Kidney epithelial cell (primary cell): ENCODE measurements at places on chromosomes 3 and 15.

GRCh38 chr3:64207289-64208080 is 17.8 kb downstream of the PRICKLE2 start:
- no peak for DNase-seq

- DNase-seq = peak; percentile 14
Measured at GRCh38 chr3:159929171-159930141, 59.2 kb upstream of the IL12A start.

DNA sequence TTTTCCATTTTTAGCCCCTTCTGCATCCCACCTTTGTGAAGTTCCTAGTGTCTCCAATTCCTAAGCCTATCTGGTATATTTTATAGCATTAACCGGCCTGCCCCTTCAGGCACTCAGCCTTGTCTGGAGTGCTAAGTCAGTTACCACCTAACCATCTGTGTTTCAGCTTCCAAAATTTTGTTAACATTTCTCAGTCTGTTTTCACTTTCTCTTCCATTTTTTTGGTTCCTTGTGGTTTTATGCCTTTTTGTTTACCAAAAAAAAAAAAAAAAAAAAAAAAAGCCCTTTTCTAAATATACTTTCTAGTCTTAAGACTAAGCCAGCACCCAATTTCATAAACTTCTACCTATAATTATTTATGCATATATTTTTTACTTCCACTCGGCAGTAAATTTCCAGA is 92.4 kb downstream of the CSNK1G1 start:
- no peak for DNase-seq

GRCh38 chr3:39136533-39137434 is 16.6 kb downstream of the CSRNP1 start:
- DNase-seq = no peak

- no peak for DNase-seq
Measured at GRCh38 chr3:191441687-191442086, 19.3 kb upstream of the PYDC2 start.

DNA sequence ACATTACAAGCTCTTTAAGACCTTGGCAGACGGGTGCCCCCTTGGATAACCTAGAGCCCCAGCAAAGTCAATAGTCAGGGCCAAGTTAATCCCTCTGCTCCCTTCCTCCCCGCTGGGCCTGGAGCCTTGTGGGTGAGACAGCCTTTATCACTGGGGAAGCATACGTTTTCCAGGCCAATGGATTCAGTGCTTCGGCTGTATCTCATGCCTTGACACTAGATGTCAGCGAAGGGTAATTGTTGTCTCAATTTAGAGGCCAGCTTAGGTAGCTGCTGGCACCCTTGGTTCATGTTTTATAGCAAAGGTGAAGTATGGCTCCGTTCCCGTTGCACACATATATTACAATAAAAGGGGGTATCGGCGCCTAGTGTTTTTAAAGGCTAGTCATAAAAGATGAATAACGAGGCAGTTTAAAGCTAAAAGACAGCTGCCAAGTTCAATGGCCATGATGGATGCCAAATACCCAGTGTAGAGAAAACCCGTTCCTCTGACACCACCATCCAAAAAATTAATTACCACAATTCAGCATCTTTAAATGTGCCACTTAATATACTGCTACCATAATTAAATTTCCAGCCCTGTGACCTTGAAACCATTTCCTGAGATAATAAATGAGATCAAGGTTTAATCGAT is 52.3 kb upstream of the BNIP2 start:
- DNase-seq = no peak

GRCh38 chr15:39785139-39785538 is 2.5 kb upstream of the FSIP1 start:
- DNase-seq = no peak

DNA sequence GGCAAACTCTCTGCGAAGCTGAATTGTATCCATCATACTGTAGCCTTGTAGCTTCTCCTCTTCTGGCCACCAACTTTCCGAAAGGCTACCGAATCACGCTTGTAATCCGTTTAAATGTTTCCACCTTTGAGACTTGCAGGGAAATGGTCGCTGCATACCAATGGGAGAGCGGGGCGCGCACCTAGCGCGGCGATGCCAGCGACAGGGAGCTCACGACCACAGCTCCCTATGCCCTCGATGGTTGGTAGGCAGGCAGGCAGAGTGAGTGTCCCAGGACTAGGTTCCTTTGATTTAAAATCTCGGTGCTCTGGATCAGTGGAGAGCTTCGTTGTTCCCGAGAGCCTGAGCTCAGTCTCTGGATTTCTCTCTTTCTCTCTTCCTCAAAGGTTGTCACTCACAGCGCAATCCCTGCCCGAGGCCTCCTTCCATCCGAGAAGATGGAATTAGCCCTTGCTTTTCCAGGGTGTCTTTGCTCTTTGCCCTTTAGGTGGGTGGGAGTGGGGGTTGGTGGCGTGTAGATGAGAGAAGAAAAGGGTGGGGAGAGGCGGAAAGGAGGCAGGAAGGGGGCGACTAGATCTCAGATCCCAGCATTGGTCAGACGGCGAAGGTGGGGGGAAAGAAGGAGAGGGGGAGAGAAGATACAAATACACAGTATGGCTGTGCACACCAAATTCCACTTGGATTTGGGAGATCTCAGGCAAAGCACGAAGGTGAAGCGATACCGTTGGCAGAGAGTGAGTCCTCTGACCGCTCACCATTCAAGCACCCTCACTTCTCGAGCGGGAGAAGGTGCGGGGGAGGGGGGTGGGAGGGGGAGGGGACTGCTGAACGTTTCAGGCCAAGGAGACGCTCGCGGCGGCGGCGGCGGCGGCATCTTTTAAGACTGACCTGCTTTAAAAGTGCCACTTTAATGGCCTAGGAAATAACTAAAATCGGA is at the start of gene SLITRK3:
Gene SLITRK3, minus strand, starts transcription at position 745 of the 937 bp plus-strand sequence. CDS start 5,554 bp downstream, outside the sequence.
- no peak for DNase-seq

DNA sequence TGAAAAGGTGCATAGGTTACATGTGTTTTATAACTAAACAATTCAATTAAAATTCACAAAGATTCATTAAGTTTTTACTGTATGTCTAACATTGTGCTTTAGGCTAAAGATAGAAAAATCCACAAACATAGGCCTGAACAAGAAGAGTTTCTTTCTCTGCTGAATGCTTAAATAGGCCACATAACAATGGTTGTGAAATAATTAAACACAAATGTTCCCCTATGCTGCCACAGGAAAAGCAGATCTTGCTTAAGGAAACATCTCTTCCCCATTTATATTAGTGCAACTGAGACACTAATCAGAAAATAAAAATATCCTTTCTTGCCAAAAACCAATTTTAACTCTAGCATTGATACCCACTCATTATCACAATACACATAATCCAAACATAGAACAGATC is 725.4 kb upstream of the DPPA4 start:
- DNase-seq = no peak

DNA sequence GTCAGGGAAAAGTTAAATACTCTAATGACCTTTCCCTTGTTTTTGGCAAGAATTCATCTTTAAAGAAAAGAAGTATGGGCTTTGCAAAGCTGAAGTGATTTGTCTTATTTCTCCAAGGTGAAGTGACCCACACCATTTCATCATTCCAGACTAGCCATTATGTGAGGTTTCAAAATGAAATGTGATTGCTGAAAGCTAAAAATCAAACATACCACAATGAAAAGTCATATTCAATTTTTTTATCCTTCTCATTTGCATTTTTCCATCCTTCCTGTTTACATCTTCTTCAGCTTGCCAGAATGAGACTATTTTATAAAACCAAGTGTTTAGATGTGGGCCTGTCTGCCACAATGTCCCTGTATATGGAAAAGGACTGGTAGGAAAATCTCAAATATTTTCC is 142.3 kb upstream of the STRIT1 start:
- no peak for DNase-seq

- DNase-seq = no peak
Measured at GRCh38 chr15:44666210-44667038, 3.0 kb upstream of the SPG11 start.

DNA sequence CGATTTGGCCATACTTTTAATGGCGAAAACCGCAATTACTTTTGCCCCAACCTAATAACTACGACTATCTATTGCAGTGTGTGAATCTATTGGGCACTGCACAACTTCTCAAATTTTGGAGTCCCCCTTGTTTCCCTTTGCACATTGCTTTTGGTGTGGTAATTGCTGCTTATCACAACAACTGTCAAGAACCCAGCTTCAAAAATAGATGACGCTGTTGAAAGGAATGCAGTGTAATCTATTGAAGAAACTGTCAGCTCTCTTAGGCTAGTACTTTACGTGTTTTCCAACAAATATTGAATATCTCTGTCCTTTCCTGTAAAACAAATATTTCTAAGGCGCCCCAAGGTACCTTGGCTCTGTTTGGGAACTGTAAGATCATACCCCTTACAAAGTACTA is 222.8 kb upstream of the UBE2E2 start:
- DNase-seq = no peak

DNA sequence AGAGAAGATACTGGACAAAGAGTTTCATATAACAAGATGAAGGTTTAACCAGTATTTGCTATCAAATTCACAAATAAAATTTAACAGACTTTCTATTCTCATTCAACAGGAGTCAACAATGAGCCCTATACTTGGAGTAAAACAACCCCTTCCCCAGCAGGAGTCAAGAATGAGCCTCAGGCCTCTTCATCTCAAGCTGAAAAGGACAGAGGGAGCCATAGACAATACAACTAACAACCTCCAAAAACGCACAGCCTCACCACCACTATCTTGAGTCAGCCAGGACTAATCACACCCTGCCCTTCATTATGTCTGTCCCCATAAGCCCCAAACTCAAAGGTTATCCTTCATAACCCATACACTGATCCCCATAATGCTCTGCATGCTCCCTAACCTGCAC is 36.4 kb downstream of the ETFA start:
- DNase-seq = no peak

- DNase-seq = no peak
Measured at GRCh38 chr15:31019986-31020385, 28.6 kb upstream of the MTMR10 start.

- no peak for DNase-seq
Measured at GRCh38 chr3:115580566-115580965, 42.7 kb upstream of the GAP43 start.

GRCh38 chr3:46925585-46925934 is 48.0 kb downstream of the PTH1R start:
- no peak for DNase-seq

DNA sequence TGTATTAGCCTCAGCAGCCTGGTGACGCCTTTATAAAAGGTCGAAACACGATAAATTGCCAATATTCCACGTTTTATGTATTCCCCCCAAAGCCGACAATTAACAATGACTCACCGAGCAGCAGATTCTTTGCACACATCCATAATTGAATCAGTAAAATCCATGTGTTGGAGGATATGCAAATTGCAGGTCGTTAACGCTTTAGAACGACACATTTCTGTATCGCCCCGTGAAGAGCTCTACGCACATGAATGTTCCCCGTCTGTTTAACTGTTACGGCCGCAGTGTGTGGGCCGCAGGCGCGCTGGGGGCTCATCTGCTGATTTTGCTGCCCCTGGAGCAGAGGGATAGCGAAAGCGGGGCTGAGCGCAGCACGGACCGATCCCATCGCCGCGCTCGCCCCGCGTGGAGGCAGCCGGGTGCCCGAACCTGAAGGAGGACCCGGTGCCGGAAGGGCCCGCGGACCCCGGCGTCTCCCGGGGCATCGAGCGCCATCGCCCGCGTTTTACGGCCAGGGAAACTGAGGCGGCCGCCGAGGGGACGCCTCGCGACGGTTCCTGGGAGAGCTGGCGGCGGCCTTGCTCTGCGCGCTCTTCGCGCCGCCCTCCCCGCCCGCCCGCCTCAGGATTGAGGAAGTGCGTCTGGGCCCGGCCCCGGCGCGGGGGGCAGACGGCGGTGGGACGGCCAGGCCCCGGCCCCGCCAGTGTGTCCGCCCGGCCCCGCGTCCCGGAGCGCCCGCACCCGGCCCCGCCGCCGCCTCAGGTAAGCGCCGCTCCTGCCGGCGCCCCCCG is at the start of gene LRRK1:
Gene LRRK1, plus strand, starts transcription at position 668 of the 791 bp plus-strand sequence. CDS start 5,276 bp downstream, outside the sequence.
- no peak for DNase-seq

DNA sequence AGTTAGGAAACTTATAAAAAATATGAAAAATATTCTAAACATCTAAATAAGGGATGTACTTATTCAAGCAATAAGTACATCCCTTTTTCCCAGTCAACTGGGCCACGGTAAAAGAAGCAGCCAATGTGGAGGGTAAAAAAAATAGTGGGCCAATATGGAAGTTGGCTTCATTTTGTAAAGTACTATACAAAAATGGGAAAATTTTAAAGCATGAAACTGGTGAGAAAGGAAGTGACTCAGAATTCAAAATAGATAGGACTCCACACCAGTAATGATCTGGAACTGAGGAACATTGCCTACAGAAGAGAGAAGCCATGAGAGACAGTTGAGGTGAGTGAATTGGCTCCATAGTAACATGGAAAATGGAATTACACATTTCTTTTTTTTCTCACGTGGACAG is 108.9 kb downstream of the FNDC3B start:
- DNase-seq = no peak

DNA sequence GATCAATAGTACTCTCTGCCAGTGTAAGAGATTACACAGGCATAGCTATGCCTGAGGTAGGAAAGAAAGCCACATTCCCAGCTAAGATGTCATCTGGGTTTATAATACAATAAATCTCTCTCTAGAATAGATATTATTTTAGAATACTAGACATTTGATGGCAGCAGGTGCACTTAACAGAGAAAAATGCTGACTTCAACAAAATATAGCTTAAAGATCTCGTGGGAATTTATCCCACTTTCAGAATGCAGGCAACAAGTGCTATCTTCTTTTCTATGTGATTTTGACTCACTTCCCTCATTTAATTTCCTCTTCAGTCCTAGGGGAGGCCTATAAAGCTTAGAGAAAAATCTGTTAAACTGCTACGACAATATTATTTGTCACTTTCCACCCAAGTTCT is 60.9 kb upstream of the FSIP1 start:
- no peak for DNase-seq

DNA sequence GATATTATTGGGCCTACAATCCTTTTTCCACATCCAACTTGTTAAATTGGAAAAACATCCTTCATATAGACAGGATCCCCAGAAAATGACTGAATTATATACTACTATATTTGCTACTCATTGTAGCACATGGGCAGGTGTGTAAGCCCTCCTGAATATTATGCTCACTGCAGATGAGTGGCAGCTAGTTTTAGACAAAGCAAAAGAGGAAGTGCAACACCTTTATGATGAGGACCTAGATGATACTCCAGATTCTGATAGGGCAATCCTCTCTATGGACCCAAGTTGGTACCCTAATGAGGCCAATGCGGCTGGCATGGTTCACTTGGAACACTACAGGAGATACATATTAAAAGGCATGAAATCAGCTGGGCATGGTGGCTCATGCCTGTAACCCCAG is 119.1 kb upstream of the PLCL2 start:
- no peak for DNase-seq

DNA sequence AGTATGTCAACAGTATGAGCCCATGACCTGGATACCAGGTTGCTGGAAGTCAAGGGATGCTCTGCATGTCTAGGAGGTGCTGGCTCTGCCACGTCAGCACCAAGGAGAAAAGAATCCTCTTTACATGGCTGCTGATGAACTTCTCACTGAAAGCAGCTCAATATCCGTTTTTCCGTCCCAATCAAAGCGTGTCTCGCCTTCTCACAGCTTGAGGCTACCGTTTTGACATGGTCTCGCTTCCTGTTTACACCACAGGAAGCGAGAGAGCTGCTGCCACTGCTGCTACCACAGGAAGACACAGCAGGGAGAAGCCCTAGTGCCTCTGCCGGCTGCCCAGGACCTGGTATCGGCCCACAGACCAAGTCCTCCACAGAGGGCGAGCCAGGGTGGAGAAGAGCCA is 27.3 kb downstream of the STARD5 start:
- no peak for DNase-seq

- DNase-seq = no peak
Measured at GRCh38 chr3:151900460-151900859, 27.0 kb downstream of the SUCNR1 start.
